Hematopoietic multipotent progenitor cell (in vitro differentiated cells): ENCODE measurements at places on chromosomes 4 and X.

- no peak for DNase-seq
Observed at GRCh38 chr4:39335566-39335965, 30.6 kb downstream of the RFC1 start.

DNA sequence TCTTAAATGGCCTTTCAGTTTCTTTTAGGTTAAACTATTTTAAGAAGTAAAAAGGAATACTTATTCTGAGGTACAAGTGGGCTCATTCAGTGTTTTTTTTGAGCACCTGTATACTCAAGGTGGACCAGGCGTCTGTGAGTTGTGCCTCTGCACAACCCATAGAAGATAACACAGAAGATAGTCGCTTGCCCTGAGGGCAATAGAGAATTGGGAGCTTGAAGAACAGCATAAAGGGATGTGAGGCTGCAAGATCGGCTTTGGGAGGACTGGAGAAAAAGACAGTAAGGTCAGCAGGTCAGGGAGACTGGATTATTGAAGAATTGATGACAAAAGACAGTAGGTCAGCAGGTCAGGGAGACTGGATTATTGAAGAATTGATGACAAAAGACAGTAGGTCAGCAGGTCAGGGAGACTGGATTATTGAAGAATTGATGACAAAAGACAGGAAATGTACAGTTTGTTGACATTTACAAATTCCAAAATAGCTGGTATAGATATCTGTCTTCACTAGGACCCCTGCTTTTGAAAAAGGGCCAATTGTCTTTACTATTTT is 3.1 kb downstream of the CPE start:
- no peak for DNase-seq

GRCh38 chrX:78573630-78574029 is 85.5 kb downstream of the RTL3 start:
- DNase-seq: peak; percentile 58

GRCh38 chr4:157564218-157564617 is 343.7 kb downstream of the GRIA2 start:
- no peak for DNase-seq

GRCh38 chrX:109914114-109914849 is 88.6 kb upstream of the TMEM164 start:
- no peak for DNase-seq

DNA sequence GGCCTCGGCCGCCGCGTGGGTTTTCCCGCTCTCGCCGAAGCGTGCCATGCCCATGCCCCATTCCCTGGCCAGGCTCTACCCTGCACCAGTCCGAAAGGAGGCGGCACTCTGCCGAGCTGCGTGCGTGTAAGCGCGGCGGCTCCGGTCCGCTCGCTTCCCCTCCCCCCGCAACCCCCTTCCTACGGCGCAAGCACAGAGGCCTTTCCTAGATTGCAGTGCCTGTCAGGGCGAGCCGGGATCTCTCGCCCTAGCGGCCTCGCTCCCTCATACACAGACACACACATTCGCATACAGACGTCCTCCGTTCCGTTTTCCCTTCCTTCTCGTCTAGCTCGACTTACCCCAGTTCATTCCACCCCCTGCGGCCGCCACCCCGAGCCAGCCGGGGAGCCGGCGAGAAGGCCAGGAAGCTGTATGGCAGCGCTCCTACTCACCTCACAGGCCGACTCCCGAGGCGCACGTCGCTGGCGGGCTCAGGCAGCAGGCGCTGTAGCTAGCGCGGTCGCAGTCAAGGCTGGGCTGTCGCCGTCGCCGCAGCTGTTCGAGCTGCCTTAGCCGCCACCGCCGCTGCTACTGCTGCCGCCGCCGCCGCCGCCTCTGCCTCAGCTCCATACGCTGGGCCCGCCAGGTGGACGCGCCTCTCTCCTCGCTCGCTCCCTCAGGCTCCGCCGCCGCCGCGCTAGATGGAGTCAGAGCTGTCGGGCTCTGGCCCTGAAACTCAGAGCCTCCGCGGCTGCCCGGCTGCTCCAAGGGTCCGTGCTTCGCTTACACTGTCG is 615 bp downstream of the NEXMIF start:
- peak; percentile 24 for DNase-seq

GRCh38 chr4:74627093-74627492 is 167.2 kb downstream of the BTC start:
- no peak for DNase-seq

DNA sequence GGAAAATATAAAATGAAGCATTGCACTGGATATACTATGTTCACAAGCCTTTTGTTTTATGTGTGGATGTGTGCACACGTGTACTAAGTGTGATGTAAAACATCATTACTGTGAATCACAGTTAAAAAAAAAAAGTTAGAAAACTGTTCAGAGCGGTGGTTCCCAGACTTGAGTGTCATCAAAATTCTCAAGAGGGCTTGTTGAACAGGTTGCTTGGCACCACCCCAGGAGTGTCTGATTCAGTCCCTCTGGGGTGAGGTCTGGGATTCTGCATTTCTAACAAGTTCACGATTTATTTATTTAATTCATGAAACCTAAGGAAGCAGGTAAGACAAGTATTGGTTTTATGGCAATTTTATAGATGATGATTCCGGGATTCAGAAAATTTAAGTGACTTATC is 1.8 kb downstream of the CENPU start:
- no peak for DNase-seq

GRCh38 chrX:53290441-53291041 is 9.2 kb upstream of the IQSEC2 start:
- DNase-seq: no peak

- DNase-seq: no peak
Observed at GRCh38 chr4:78779280-78779679, 3.1 kb downstream of the BMP2K start.

DNA sequence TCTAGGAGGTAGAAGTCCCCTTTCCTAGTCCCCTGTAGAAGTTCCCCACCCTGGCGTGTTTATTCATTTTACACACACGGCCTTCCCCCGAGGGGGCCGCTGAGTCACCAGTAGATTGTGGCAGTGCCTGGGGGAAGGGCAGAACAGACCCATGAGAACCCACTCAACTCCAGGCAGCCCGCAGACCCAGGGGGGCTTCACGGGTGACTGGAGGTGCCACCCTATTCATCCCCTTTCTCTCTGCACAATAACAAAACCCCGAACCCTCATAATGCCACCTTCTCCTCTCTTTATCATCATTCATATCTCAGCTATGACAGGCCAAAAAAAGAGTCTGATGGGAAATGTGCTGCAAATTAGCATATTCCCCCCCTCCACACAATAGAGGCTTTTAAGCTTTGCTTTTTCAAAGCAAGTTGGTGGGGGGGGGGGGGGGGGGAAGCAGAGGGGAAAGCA is 20.4 kb upstream of the GPM6B start:
- DNase-seq: no peak

DNA sequence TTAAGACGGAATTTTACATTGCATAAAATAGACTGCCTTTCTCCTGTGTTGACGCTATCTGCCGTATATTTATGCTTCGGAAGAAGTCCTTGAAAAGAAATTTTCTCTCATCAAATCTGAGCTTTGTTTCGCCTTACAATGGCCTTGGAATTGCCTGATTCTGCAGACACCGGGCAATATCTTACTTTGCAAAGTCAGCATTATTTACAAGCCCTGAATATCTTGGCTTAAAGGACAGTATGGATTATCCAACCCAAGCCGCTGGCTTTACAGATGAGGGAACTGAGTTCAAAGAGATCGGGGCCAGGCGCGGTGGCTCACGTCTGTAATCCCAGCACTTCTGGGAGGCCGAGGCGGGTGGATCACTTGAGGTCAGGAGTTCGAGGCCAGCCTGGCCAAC is 1.1 kb upstream of the MANBA start:
- DNase-seq: no peak

GRCh38 chr4:6561706-6562371 is 13.2 kb upstream of the MAN2B2 start:
- no peak for DNase-seq

DNA sequence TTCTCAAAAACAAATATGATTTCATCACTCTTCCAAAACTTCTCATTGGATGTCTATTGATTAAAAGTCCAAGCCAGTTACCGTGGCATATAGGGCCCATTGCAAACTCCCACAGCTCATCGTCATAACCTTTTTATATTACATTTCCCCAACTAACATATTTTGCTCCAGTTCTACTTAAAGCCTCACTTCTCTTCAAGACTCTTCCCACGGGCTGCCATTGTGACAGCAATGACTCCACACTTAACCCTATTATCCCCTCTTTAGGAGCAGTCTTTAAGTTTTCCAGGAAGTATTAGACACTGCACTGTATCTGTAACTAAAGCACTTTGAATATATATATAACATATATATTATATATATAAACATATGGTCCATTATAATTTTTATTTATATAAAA is 44.5 kb downstream of the DTHD1 start:
- DNase-seq: no peak

DNA sequence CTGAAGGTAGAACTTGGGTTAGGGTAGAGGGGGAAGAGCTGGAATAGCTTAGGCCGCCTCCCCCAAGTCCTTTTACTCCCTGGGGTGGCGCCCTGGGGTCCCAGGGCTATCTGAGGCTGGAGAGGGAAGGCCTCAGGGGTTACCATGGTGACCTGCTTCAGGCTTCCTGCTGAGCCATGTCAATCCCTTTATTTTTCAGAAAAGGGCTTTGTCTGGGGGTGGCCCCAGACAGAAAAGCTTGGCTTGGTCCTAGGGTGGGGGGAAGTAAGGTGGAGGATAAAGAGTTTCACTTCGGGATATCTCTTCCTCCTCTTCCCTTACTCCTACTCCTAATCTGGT is 6.3 kb downstream of the EFNB1 start:
- no peak for DNase-seq
